Stimulated activated CD4-positive, alpha-beta T cell treated with anti-CD3 and anti-CD28 coated beads, TNF-alpha, amount 100 ng/mL, for 4 hours (primary cell): ENCODE measurements at places on chromosomes 7 and 10.

- DNase-seq = peak; percentile 87
Observed at GRCh38 chr7:601595-602340, 82.1 kb upstream of the PDGFA start.

GRCh38 chr10:71089162-71089561 is 123.2 kb upstream of the UNC5B start:
- DNase-seq = no peak

GRCh38 chr10:110429301-110429700 is 68.4 kb upstream of the DUSP5 start:
- DNase-seq = no peak

GRCh38 chr10:16184906-16185305 is 251.9 kb upstream of the PTER start:
- no peak for DNase-seq

GRCh38 chr10:101330631-101331225 is 23.2 kb upstream of the BTRC start:
- DNase-seq = no peak
